ENCODE measurements at places on chromosomes 1 and 21.

DNA sequence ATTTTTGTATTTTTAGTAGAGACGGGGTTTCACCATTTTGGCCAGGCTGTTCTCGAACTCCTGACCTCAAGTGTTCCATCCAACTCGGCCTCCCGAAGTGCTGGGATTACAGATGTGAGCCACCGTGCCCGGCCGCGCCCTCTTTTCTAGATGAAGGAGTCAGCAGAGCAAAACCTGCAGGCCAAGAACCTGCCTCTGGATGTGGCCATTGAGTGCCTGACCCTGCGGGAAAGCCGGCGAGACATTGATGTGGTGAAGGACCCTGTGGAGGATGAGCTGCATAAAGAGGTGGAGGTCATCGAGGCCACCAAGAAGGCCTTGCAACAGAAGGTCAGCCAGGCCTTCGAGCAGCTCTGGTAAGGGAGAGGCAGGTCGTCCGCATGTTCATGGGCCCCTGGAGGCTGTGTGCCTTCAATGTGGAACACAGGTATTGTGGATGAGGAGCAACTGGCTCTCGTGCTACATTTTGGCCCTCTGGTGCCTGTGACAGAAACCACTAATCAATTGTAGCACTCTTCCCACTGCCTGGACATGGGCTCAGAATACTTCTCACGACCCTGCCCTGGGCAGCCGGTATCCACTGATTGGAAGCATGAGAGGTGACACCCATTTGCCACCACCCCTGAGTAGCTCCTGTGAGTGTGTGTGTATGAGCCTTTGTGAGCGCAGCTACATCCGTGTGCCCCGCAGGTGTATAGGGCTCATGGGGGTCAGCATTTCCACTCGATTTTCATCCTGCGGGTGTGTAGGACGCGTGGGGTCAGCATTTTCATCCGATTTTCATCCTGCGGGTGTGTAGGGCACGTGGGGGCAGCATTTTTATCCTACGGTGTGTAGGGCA, 2.0 kb downstream of the TEKT2 start:
- no peak for DNase-seq

- DNase-seq: peak; percentile 82
These were observed 85.0 kb downstream of the NKAIN1 start for GRCh38 chr1:31154632-31155215.

- DNase-seq: no peak
These were observed 80.9 kb downstream of the ABCA4 start for GRCh38 chr1:94039871-94040569.

GRCh38 chr1:228038387-228039005, 31.7 kb downstream of the WNT3A start:
- DNase-seq: no peak

- DNase-seq: no peak
These were observed 56.2 kb downstream of the BTBD8 start for GRCh38 chr1:92136341-92136740.

DNA sequence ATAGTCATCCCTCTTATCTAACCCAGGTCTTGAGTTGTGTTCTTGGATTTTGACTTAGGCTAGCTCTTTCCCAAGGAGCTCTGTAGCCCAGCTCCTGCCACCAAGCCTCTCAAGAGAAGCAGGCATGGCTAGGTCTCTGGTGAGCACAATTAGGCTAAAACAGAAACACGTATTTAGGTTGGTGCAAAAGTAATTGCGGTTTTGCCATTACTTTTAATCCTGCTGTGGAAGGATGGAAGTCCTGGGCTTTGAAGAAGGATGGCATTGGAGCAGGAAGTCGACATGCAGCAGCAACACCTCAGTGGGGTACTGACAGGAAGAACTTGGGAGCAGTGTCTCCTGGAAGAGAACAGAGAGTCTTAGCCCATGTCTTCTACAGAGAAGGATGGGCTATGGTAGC, 80.0 kb upstream of the CCDC190 start:
- DNase-seq: no peak

- DNase-seq: no peak
These were observed 234.3 kb downstream of the CAMTA1 start for GRCh38 chr1:7019510-7019909.

- DNase-seq: no peak
These were observed 73.6 kb upstream of the ZRANB2 start for GRCh38 chr1:71154429-71154828.

DNA sequence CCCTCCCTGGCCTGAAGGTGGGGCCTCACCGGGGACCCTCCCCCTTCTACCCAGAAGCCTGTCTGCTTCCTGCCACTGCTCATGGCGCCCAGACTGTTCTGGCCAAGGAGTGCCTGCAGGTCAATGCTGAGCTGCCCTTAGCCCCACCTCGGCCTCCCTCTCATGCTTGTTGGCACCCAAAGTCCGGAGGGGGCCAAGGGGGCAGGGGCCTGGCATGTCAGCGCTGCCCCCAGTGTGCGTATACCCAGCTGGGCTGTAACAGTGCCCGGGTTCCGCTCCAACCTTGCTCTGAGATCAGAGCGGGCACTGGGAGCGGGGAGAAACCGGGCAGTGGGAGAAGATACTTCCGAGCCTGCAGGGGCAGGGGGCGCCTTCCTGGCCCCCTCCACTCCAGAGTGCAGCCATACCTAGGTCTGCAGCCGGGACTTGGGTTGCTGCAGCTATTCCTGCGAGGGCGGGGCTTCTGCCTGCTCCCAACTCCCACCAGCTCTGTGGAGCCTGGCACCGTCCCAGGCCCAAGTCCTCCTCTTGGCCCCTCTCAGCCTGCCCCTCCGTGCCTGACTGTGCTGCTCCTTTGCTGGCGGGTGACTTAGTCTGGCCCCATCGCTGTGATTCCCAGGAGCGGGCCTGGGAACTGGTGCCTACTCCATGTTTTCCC, 21.4 kb upstream of the TGFB2 start:
- no peak for DNase-seq

GRCh38 chr1:26127235-26128163, 15.9 kb downstream of the PDIK1L start:
- no peak for DNase-seq

DNA sequence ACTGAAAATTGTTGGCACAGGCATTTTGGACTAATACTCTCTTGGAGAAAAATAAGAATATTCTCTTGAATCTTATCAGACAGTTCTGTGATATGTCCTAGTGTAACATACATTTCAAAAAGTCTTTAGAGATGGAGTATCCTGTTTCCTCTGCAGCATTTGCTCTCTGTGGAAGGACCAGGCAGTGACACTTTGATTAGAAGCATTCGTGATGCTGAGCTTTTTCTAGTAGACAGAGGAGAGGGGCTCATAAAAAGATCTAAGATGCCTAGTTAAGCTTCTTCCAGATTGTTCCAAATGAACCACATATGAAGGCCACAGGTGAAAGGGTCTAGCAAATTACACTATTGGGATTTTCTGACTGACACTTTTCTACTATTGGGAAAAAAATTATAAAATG, 120.3 kb downstream of the C1orf21 start:
- DNase-seq: no peak

DNA sequence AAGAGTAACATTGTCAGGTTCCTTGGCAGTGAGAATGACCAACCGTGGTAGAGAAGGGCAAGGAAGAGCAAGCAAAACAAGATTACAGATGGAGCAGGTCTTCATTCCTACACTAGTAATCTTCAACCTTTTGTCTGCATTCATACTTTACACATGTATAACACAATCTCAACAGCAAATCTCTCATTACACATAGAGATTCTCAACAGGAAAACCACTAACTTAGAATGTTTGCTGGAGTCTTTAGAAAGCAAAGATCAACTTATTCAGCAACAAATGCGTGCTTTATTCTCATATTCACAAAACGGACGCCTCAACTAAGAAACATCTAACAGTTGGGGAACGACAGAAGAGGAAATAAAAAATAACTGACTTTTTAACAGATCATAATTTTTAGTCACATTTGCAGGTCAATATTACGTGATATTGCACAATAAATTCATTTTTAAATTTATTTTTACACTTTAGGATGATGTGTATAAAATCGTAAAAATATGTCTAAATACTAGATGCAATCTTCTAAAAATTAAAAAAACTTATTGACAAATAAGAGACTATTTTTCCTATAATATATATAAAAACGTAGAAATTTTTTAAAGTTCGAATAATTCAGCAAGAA, 82.9 kb downstream of the ARID4B start:
- DNase-seq: no peak

DNA sequence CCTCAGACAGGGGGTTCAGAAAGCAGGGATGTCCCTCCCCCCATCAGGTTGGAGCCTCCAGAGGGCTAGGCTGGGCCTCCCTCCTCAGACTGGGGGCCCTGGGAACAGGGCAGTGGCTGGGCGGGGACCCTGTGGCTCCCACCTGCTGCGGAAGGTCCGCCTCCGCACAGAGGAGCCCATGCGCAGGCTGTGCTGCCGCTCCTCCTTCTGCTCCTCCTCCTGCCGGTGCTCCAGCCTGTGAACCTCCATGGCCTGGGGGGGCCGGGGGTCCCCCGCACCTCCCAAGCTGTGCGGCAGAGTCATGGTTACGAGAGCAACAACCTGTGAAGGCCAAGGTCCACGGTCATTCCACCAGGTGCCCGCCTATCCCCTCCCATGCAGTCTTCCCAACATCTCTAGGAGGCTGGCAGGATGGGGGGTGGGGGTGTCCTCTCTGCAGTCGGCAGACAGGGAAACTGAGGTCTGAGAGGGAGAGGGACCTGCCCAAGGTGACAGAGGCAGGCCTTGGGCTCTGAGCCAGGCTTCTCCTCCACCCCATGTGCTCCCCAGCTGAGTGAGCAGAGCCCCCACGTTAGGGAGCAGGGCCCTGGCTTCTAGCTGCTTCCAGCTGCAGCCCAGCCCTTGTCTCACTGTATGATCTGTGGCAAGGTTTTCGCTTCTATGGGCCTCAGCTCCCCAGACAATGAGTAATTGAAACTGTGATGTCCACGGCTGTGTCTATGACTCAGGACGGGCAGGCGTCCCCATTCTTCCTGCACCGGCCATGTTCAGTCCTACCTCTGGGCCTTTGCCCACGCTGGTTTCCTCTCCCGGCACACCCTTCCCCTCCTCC, 3.4 kb downstream of the MYOM3 start:
- no peak for DNase-seq

GRCh38 chr1:157781048-157781447, 4.1 kb upstream of the FCRL2 start:
- DNase-seq: no peak

- DNase-seq: no peak
These were observed 10.3 kb downstream of the MIXL1 start for GRCh38 chr1:226233806-226234205.

GRCh38 chr1:56963667-56964066, 2.1 kb downstream of the C8B start:
- DNase-seq: no peak

DNA sequence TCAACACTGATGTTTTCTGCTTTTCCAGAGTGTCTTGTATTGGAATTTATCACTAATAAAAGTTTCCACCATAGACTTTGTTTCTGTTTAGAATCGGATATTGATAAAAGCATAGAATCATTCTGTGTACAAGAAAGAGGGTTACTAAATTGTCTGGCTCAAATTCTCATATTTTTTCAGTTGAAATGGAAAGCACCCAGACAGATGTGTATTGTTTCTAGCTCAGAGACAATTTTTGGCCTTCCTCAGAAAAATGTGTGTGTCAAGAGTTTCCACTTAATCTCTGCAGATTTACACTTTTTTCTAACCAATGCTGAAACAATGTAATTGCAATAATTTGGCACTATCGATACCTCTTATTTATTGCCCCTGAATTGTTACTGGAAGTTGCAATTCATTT, 20.2 kb downstream of the LHX9 start:
- DNase-seq: no peak

GRCh38 chr1:43783671-43784205, 76.4 kb downstream of the ST3GAL3 start:
- no peak for DNase-seq

- no peak for DNase-seq
These were observed 52.5 kb downstream of the LRIG2 start for GRCh38 chr1:113125517-113125916.

- no peak for DNase-seq
These were observed 12.4 kb upstream of the PRDM16 start for GRCh38 chr1:3056641-3057040.

DNA sequence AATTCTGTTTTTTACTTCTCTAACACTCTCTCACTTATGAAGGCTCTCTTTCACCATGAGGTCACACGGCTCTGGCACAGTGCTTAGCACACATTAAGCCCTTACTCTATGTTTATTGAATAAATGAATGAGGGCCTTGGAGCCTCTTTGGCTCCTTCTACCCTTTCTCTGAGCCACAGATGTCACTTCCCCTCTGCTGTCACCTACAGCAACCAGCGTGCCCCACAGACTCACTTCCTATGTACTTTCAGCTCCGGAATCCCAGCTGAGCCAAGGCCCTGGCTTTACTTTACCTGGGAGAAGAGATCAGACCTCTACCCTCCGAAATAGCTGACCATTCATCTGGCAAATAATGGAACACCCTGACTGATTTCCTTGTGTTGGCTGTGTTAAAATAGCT, 53.7 kb upstream of the HMCN1 start:
- DNase-seq: no peak

- no peak for DNase-seq
These were observed 1.6 kb downstream of the E2F2 start for GRCh38 chr1:23529146-23530086.

DNA sequence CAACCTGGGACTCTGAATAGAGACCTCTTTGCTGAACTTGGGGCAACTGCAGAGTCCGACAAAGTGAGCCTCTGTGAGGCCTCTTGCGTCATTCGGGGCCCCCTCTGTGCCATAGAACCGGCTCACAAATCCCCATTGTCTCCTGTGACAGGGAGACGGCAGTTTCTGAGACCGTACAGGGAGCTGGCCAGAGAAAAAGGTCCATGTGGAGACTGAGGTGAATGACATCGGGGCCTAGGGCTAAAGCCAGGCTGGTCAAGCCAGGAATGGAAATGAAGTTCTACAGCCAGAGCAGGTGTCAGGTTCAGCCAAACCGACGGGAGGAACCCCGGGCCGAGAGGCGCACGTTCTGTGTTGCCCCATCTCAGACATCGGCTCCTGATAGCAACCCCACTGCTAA, 37.1 kb upstream of the TRIM67 start:
- no peak for DNase-seq

GRCh38 chr1:222926566-222926965, 111.7 kb downstream of the DISP1 start:
- DNase-seq: no peak

DNA sequence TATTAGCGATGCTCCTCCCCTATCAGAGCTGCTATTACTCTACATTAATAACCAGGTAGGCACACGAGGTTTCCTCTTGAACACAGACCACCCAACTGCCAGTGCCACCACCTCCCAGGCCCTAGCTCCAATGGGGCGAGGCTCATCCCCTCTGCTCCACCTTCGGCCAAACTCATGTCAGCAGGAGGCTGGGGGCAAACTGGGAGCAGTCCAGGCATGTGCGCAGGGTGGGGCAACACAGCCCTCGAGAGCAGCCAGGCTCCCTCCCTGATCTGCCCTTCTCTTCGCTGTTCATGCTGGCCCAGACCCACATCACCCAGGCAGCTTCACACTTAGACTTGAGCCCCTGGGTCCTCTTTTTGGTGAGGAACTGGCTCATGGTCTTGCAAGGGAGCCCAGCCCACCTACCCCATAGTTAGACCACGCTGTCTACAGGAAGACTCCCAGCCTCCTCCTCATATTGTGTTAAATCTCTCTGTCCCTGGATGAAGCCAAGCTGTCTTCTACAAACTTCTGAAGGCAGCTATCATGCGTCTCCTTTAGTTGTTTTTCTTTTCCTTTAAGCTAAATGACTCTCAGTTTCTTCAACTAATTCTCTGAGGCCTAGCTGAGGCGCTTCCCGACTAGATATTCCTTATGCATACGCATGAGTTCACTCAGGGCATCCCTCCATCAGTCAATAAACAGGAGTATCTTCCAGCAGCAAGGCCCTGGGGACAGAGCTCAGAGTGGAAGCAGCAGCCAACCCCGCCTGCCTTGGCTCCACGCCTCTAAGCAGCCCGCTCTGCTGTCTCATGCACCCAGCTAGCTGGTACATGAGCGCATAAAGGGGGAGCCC, 12.0 kb downstream of the TMEM9 start:
- DNase-seq: no peak

Data from GM12892 (cell line).